Right renal cortex interstitium (tissue), 3 donors: ENCODE measurements at places on chromosomes 3 and 15. TPM values are rescaled to one million over a fixed set of nuclear protein-coding genes. Genes with fewer than 3 reads are reported as not detected.

The ITIH3 gene
- 6.0 TPM for polyA plus RNA-seq

The CCR9 gene
- polyA plus RNA-seq = 0.12 TPM

The PRR20G gene
- polyA plus RNA-seq = not detected

The ALG1L2 gene
- polyA plus RNA-seq = 1.5 TPM

The ATP13A3 gene
- 117 TPM for polyA plus RNA-seq

- no peak for DNase-seq
These were observed 799 bp downstream of the VPS33B start for GRCh38 chr15:91021516-91022074.

GRCh38 chr15:94246016-94246415 is 14.7 kb downstream of the MCTP2 start:
- no peak for DNase-seq

- DNase-seq = no peak
These were observed 200.3 kb upstream of the UMPS start for GRCh38 chr3:124529826-124530571.

DNA sequence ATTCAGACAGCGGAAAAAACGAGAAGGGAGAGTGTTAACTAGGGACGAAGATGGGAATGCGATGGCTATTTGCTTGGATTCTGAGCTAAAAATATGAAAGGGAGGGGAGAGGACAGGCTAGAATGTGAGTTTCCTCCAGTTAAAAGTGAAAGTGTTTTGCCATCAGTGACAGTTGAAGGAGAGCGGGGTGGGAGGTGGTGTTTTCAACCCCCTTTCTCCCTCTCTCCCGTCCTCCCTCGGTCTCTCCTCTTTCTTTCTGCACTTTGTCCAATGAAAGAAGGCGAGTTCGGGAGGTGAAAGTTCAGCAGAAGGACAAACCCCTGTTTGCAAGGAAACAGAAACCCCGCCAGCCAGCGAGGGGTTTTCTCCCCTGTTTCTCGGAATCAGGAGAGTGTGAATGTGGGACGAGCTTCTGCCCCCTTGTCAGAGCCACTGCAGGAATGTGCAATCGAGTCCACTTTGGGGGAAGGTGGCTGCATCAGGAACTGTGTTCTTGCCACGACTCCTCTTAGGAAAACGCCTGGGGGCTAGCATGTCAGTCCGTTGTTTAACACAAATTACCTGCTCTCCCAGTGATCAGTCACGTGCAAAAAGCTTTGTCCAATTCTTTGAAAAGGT is 975 bp upstream of the FOXP1 start:
- no peak for DNase-seq

DNA sequence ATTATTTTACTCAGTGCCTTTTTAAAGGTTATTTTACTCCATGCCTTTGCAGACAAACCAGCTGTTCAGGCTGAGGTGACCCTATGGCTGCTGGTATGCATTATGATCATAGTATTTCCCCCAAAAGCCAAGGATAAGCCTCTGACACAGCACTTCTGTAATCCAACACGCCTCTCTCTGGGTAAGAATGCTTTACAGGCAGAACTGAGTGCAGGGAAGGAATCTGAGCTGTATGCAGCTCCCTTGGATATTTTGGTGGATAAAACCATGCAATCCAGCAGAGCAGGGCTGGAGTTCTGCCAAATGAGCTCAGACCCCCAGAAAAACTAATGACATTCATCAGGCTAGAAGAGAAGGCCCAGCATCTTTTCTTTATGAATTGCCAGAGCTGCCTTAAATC is 11.7 kb upstream of the MAP1A start:
- no peak for DNase-seq

DNA sequence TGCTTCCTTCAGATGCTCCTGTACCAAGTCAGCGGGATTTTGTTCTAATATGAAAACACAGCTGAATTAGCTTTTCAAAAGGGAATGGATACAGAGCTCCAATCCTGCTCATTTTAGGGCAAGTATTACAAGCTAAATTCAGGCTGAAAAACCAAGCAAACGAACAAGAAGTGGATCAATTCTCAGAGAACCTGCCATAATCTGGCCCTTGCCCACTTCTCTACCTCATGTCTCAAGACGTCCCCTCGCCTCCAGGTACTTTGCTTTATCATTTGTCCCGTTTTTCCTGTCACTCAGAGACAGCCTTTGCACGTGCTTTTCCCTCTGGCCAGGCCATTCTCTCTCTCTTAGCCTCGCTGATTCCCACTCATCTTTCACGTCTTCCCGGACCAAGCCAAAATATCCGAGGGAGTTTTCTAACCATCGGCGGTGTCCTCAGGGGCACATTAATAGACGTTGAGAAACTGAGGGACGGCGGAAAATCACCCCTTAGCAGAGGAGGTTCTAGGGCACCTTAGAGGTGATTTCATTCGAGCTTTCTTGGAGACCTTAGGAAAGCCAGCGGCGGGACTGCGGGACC is 654 bp downstream of the SUSD5 start:
- DNase-seq = no peak

GRCh38 chr3:58667229-58667628 is 655 bp upstream of the FAM3D start:
- no peak for DNase-seq

- DNase-seq = no peak
These were observed 782.6 kb downstream of the DIPK2A start for GRCh38 chr3:144754076-144754783.
